ENCODE measurements at places on chromosomes 12 and 14.

- DNase-seq, result no peak
Measured at GRCh38 chr12:62758216-62758615, 176.7 kb downstream of the PPM1H start.

GRCh38 chr14:22798528-22798927 lies 16.7 kb downstream of the SLC7A7 start:
- DNase-seq, result no peak

GRCh38 chr14:91585856-91586255 lies 75.7 kb upstream of the PPP4R3A start:
- no peak for DNase-seq

DNA sequence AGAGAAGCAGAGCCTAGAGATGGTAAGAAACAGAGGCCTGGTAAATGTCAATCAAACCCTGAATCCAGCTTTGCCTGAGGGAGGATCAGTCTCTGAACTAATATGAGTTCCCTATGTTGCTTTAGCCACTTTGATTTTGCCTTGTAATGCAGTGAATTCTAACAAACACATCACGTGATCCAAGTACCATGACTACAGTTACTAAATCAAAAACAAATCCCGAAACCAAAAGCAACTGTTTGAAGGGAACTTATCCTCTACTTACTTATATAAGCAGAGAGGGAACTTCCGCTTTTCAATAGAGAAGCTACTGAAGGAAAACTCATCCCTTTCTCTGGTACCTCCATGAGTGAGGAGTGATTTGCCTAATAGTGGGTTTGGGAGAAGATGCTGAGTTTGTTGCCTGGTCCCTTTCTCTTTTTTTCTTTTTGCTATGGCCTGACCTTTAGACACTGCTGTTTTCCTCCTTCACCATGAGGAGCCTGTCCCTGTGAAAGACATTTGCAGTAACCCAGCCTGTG lies 7.7 kb upstream of the PPTC7 start:
- DNase-seq, result no peak

DNA sequence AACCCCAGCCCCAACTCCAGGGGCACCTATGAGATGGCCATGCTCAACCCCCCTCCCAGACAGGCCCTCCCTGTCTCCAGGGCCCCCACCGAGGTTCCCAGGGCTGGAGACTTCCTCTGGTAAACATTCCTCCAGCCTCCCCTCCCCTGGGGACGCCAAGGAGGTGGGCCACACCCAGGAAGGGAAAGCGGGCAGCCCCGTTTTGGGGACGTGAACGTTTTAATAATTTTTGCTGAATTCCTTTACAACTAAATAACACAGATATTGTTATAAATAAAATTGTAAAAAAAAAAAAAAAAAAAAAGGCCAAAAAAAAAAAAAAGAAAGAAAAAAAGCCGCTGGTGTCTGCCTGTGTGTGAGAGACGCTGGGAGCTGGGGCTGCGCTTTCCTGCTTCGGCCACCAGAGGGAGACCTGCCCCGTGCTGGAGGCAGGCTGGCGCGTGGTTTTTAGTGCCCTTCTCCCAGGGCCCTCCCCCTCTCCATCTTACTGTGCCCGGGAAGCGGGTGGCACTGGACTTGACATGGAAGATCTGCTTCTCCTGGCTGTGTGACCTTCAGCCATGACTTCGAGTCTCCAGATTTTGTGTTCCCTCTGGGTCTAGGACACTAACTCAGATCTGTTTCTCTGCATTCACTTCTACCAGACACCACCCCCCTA lies 3.4 kb upstream of the NXPH4 start:
- DNase-seq, result peak; percentile 84

GRCh38 chr12:82625523-82625922 lies 61.2 kb upstream of the TMTC2 start:
- no peak for DNase-seq

DNA sequence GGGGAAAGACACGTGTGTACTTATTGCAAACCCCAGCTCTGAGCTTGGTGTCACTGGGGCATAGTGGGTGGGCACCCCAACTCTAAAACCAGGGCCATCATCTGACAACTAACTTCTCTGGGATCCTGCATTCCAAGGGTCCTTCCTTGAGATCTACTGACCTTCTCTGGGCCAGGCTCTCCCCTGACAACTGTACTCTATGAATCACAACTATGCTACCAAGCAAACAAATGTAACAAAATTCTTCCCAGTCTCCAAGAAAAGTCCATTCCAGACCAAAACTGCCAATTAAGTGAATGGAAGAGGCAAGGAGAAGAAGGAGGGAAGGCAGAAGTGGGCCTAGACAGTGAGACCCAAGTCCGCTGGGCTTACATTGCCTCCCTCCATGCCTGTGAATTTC lies 38.2 kb downstream of the VWF start:
- no peak for DNase-seq

GRCh38 chr14:74627076-74627475 lies 15.0 kb upstream of the LTBP2 start:
- no peak for DNase-seq
